ELR (cell line): ENCODE measurements at places on chromosomes 16 and 17.
A peak's percentile ranks its signal among the peaks of the same experiment; 100 is the strongest.

DNA sequence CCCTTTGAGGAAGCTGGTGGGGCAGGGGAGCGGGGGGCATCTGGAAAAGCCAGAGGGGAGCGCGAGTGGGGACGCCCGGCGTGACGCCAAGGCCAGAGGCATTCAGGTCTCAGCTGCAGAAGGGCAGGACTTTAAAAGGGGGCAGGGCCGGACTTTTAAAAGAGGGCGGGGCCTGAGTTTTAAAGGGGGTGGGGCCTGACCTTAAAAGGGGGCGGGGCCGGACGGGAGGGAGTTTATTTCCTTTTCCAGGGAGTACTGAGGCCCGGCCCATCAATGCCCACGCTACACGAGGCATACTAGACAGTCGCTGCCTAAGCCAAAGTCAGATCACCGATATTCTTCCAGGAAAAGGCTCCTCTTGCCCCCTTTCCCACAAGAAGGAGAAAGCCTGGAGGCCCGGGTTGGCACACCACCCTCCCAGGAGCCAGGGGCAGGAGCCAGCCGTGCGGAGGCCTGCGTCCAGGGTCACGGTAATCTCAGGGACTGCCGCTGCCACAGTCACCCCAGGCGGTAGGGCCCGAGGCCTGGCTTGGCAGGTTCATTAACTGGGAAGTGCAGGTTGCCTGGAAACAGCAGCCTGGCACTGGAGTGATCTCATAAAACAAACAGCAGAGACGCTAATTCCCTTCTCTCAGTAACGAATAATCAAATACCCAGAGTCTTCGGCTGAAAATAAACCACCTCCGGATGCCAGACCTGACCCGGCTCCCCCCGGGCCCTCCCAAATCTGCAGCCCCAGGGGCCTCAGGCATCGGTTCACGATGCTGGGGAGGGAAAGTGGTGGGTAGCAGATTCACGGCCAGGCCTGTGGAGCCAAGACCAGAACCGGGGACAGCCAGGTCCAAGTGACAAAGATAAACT, 90.7 kb downstream of the TIMM22 start:
- DNase-seq: peak; percentile 30

DNA sequence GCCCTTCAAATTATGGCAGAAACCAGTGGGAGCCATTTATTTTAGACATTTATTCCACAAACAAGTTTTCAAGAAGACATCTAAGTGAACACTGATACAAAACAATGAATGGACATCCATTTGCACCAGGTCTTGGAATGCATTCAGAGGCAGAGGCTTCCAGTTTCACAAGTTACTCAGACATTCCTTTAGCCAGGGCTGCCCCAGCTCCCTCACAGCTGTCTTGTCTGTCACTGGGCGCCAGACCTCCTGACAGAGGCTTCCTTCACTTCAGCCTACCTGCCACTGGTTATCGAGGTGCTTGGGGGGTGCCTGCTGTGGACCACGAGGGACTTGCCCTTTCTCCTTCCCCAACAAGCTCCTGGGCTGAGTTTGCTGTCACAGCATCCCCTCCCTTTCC, 19.2 kb downstream of the AQP8 start:
- DNase-seq: no peak

DNA sequence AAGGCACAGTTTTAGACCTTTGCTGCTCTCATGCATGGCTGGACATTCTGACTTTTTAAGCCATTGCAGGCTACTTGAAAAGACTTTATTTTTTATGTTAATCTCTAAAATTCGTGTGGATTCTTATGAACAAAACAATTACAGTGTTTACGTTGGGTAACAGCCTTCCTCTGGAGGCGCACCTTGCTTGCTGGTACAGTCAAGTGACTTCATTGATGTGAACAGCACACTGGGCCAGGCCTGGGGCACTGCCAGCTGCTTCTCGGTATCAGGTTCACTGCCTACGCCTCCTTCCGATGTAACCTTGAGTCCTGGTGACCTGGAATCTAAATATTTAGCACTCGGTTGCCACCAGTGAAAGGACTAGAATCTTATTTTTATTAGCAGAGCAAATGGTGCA, 27.8 kb downstream of the MARCHF10 start:
- no peak for DNase-seq

GRCh38 chr16:54473226-54473993, 186.8 kb upstream of the IRX3 start:
- no peak for DNase-seq

GRCh38 chr16:70156207-70156978, 17.2 kb upstream of the CLEC18C start:
- DNase-seq: no peak

GRCh38 chr17:19659366-19660177, 11.0 kb downstream of the ALDH3A2 start:
- DNase-seq: no peak

- DNase-seq: no peak
Observed at GRCh38 chr17:40827746-40828453, 5.5 kb upstream of the KRT10 start.

GRCh38 chr16:2591476-2592240, 53.8 kb downstream of the PDPK1 start:
- DNase-seq: no peak
